Activated effector memory CD4-positive, alpha-beta T cell treated with anti-CD3 and anti-CD28 coated beads, Interleukin-2, amount 50 U/mL, for 16 hours (primary cell): ENCODE measurements at places on chromosomes 11 and 22.
A peak's percentile ranks its signal among the peaks of the same experiment; 100 is the strongest.

- no peak for DNase-seq
These were observed 19.6 kb downstream of the FGF3 start for GRCh38 chr11:69799582-69799981.

DNA sequence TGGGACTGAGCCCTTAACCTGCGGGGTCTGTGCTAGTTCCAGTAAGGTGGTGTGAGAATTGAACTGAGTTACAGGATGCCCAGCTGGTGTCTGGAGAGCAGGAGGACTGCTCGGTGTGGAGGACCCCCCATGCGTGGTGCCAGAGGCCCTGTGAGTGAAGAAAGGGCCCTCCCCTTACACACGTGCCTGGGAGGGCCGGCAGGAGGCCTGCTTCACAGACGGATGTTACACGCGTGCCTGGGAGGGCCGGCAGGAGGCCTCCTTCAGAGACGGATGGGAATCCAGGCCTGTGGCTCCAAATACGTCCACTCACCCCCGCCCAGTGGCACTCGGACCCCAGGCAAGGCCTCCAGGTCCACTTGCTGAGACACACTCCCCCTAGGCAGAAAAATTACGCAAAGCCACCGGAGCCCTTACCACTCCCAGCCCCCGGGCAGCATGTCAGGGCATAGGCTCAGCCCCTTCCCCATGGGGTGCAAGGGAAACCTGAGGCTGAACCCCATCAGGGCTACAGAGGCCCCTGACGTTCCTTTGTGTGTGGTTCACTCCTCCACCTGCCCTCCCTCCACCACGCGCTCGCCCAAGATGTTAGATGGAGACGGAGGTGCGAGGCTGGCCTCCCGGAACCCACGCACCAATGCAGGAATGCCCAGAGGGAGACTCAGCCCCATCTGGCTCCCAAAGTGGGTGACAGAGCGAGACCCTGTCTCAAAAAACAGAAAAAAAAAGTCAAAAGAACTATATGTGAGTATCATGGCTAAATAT is 227.8 kb downstream of the BRD1 start:
- DNase-seq: peak; percentile 56

GRCh38 chr11:63590024-63590788 is 24.0 kb downstream of the PLAAT3 start:
- no peak for DNase-seq

DNA sequence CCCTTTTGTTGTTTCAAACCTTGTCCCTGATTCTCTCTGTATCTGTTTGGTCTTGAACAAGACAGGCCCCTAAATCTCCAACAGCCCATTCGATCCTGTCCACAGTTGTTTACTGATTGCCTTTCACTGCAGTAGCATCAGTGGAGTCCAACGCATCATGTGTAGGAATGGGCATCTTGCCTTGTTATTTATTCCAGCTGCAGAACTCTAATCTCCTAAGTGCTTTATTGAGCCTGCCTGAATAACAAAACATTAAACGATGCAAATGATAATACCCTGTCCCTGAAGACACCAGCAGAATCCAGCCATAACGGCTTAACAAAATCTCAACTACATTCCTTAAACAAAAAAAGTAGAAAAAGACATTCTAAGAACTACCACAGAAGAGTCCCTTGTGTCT is 50.1 kb downstream of the SLC35F2 start:
- no peak for DNase-seq

DNA sequence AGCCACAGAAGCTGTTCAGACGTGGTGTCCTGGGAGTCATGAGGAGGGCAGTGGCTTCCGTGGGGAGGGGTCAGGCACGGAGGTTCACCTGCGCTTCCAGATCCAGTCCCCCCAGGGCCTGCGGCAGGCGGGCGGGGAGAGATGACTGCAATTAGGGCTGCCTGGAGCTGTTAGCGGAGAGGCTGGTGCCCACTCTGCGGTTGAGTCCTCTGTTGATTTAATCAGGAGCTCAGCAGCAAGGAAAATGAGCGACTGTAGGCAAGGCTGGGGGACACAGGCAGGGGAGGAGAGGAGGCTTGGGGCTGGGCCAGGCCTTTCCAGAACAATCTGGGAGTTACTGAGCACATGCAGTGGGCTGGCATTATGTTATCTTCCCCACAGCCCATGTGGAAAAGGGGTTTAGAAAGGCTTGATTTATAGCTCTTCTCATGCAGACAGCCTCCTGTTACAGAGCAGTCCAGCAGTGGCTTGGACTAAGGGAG is 13.1 kb downstream of the PLCB3 start:
- DNase-seq: no peak

GRCh38 chr11:45097721-45098493 is 48.5 kb upstream of the PRDM11 start:
- peak; percentile 74 for DNase-seq

- no peak for DNase-seq
These were observed 35.0 kb downstream of the DKK3 start for GRCh38 chr11:11973361-11973800.

- no peak for DNase-seq
These were observed 98.6 kb upstream of the THY1 start for GRCh38 chr11:119521551-119521950.

GRCh38 chr22:22454997-22455396 is 53.5 kb downstream of the ZNF280B start:
- no peak for DNase-seq

DNA sequence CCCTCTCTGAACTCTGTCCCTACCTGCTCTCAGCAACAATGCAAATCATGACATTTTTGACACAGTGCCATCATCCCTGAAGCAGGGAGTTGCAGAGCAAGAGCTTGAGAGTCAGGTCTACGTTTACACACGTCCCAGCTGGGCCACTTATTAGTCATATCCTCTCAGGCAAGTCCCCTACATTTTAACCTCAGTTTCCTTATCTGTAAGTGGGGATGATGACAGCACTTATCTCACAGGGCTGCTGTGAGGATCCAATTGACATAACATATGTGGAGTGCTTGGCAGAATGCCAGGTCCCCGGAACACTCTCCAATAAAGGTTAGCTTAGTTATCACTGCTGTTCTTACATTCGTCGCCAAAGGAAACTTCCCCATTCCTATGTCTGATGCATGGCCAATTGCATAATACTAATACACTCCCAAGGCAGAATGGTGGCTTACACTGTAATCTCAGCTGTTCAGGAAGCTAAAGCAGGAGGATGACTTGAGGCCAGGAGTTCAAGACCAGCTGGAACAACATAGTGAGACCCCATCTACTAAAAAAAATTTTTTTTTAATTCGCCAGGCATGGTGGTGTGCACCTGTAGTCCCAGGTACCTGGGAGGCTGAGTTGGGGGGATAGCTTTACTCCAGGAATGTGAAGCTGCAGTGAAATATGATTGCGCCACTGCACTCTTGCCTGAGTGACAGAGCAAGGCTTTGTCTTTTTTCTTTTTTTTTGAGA is 16.6 kb downstream of the ASCC2 start:
- DNase-seq: no peak

- no peak for DNase-seq
These were observed 59.7 kb upstream of the GALNT18 start for GRCh38 chr11:11681536-11681935.

DNA sequence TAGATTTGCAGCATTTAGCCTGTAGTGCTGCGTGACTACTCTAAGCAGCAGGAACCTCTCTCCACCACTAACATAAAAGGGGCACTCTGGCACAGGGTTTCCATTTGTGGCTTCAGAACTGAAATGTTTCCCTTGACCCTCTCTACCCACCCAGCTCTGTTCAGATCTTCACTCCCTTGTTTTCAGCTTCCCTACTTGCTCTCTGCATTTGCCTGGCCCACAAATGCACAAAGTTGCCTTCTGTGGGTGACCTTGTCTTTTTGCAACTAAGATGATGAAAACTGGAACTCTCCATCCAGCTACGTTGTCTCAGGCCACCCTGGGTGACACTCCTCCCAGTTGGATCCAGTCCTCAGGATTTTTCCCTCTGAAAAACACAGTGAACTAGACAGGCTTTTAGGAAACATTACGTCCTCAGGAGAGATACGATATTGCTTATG is 19.8 kb upstream of the PSMA1 start:
- no peak for DNase-seq

- peak; percentile 92 for DNase-seq
These were observed at the start of gene MAPK11 for GRCh38 chr22:50269970-50270665. MAPK11 (minus strand) TSS chr22:50270380; CDS start chr22:50270292, 88 bp downstream.

- no peak for DNase-seq
These were observed 29.6 kb downstream of the CTSC start for GRCh38 chr11:88307749-88308425.

DNA sequence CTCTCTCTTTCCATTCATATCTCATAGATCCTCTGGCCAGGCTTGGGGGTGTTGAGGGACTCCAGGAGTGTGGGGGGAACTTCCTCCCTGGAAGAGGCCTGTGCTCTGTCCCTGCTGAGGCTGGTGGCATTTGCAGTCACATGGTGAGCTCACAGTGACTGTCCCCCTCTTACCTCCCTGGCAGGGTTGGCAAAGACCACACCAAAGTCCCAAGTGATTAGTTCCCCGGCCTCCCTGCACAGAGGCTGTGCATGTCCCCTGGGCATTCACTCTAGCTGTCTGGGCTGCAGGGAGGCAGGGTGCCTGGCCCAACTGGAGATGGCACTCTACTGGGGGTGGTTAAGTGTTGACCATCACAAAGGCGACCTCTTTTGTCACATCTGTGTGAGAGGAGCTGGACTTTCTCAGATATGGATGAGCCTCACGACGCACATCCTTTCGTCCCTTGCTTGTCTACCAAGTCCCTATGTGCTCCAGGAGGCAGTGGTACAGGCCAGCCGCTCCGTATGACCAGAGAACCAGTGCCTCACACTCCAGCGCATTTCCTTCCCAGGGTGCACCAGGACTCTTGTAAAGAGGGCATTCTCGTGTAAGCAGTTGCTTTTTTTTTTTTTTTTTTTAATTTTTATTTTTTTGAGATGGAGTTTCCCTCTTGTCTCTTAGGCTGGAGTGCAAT is 8.8 kb downstream of the TANGO2 start:
- DNase-seq: no peak

DNA sequence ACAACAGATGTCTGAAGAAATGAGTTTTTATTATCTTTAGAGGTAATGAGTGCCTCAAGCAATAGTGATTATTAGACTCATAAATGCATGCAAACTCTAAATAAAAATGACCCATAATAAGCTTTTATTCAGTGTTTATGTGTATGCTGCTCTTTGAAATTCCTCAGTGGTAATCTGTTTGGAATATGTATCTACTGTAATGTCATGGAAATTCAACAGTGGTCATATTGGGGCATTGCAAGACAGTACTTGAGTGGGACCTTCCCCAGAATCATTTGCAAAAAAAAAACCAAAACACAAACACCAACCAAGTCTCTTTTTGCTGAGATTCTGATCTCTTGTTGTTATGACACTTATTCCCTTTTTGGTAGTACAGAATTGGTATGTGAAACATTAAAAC is 35.0 kb downstream of the DNAJC24 start:
- DNase-seq: no peak

GRCh38 chr11:65537296-65537597 is 12.4 kb downstream of the SCYL1 start:
- no peak for DNase-seq

- DNase-seq: no peak
These were observed 323.6 kb downstream of the AASDHPPT start for GRCh38 chr11:106400949-106401570.

- no peak for DNase-seq
These were observed 3.7 kb downstream of the OR5B21 start for GRCh38 chr11:58504232-58504631.

DNA sequence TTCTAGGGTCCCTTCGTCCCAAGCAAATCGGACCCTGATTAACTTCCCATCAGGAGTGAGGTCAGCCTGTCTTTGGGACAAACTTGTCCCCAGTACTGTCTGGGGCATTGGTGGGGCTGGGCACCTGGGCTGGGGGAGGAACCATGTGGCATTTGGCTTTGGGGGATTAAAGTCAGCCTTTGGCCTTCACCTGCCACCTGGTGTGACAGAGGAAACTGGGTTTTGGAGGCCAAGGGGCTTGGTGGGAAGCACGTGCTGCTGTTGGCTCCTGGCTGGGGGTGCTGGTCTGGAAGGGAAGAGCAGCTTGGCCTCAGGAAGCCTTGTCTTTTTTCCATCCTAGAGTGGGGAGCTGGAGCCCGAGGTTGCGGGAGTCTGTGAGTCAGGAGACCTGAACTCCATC is 78.4 kb upstream of the NECTIN1 start:
- no peak for DNase-seq

GRCh38 chr22:23130697-23131096 is 11.1 kb downstream of the RSPH14 start:
- no peak for DNase-seq

DNA sequence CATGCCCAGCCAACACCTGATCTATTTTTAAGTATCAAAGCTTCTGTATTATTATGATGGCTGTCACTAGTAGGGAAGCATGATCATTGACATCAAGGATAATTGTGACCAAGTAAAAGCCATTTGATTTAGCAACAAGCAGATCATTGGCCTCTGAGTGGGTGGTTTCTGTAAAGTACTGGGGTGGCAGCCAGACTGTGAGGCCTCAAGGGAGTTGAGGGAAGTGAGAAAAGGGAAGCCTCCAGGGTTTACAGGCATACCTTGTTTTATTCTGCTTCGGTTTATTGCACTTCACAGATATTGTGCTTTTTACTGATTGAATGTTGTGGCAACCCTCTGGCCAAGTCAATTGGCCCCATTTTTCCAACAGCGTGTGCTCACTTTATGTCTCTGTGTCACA is 60.1 kb downstream of the PRR5L start:
- no peak for DNase-seq

DNA sequence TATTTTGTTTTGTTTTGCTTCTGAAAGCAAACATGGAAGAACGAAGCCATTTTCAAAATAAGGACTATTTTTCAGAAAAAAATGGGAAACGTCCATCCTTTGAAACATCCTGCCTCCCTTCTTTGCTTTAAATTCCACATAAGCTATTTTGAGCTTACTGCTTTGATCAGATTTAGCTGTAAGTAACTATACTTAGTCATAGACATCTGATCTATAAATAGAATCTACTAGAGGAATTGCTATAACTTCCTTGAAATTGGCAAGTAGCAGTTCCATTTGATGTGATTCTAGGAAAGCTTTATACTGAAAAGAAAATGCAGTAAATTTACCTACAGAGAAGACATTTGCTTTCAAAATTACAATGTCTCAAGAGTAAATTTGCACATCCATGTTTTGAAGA is 305.8 kb downstream of the TTC28 start:
- DNase-seq: no peak

- no peak for DNase-seq
These were observed 385.0 kb downstream of the CTTN start for GRCh38 chr11:70783356-70783755.

DNA sequence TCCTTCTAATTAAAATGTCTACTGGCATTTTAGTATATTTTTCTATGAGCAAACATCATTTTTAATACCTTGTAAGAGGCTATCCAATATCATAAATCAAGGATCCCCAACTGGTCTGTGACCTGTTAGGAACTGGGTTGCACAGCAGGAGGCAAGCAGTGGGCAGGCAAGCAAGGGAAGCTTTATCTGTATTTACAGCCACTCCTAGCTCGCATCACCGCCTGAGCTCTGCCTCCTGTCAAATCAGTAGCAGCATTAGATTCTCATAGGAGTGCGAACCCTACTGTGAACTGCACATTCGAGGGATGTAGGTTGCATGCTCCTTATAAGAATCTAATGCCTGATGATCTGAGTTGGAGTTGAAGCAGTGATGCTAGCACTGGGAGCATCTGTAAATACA is 70.2 kb upstream of the CREB3L1 start:
- DNase-seq: no peak
